Stimulated activated CD4-positive, alpha-beta T cell treated with anti-CD3 and anti-CD28 coated beads, Interleukin-1b, Interleukin-23, amount 100 ng/mL, for 1 hour (primary cell): ENCODE measurements at places on chromosomes 5 and 9.

- DNase-seq, result peak; percentile 49
Measured at GRCh38 chr9:1009101-1009707, 32.7 kb downstream of the DMRT3 start.

GRCh38 chr5:111945535-111945934 lies 188.5 kb upstream of the NREP start:
- no peak for DNase-seq

- DNase-seq, result no peak
Measured at GRCh38 chr5:38548064-38548759, 8.2 kb downstream of the LIFR start.

DNA sequence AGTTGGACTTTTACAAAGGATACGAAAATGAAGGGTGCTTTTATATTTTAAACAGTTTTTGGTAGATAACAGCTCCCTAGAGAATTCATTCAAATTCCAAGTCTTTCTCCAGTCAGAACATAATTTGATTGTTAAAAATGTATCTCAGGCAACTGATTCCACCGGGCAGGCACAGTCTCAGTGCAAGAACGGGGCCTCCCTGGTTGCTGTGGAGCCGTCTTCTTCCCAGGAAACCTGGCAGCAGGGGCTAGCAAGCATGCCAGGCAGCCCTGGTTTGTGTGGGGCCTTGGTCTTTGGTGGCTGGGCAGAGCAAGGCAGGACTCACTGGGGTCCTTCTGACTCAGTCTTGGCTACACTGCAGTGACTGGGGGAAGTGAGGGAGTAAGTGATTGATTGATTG lies 143.5 kb downstream of the NXNL2 start:
- DNase-seq, result no peak
